ENCODE measurements at places on chromosomes 6 and 20.

DNA sequence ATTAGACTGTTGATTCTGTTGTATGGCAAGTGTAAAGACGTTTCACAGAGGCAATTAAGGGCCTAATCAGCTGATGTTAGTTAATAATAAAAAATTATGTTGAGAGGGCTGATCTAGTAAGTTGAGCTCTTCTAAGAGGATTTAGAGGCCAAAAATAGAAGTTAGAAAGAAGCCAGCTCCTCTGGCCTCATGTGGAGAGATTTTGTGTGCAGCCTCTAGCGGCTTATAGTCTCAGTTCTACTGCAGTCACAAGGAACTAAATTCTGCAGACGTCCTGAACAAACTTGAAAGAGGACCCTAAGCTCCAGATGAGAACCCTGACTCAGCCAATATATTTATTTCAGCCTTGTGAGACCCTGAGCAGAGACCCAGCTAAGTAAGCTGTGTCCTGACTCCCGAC is 498.6 kb downstream of the BTBD3 start:
- no peak for DNase-seq

- no peak for DNase-seq
Observed at GRCh38 chr6:45835721-45836437, 179.8 kb downstream of the CLIC5 start.

DNA sequence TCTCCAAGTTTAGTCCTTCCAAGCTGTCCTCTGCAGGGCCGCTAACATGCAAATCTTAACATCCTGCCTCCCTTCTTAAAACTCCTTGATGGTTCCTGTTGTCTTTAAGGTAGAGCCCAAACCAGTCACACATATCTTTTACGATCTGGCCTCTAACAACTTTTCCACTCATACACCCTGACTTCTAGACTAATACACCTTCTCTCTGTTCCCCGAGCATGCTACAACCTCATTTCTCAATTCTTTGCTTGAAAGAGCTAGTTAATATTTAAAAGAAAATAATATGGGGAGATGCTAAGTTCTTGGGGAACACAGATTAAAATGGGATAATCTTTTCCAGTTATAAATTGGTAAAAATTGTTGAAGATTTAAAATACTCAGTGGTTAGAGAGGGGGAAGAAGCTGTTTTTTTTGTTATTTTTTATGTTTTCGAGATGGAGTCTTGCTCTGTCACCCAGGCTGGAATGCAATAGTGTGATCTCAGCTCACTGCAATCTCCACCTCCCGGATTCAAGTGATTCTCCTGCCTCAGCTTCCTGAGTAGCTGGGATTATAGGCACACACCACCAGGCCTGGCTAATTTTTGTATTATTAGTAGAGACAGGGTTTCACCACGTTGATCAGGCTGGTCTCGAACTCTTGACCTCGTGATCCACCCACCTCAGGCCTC is 250.7 kb downstream of the MAFB start:
- DNase-seq: no peak

- DNase-seq: no peak
Observed at GRCh38 chr20:2826655-2827054, 10.5 kb downstream of the TMEM239 start.

DNA sequence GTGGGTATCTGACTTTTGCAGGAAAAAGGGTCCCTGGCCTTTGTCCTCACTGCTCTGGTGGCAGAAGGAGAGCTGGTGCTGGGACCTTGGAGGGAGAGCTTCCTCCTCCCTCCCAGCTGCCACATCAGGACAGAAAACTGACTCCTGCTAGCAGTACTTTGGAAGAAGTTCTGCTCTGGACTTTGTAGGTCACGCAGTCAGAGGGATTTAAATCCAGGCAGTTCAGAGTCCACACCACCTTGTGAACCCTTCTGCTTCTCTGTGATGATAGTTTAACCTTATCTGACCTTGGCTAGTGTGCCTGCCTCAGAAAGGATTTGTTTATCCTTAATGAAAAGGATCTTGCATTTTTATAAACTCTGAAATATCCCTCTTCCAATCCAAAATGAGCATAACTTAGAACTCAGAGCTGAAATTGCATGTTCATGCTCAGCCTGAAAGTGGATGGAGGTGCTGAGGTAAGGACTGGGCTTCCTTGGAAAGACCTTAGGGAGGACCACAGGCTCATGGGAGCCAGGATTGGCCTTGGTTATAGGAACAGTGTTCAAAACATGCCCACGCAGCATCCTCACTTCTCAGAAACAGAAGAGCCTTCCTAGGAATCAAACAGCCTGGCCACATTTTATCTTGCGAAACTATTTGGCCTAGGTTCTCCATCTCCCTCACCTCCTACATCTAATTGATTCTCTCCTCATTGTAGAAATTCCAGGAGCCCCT is 123.9 kb upstream of the SASH1 start:
- no peak for DNase-seq
